ENCODE measurements at places on chromosomes 5 and 9.

DNA sequence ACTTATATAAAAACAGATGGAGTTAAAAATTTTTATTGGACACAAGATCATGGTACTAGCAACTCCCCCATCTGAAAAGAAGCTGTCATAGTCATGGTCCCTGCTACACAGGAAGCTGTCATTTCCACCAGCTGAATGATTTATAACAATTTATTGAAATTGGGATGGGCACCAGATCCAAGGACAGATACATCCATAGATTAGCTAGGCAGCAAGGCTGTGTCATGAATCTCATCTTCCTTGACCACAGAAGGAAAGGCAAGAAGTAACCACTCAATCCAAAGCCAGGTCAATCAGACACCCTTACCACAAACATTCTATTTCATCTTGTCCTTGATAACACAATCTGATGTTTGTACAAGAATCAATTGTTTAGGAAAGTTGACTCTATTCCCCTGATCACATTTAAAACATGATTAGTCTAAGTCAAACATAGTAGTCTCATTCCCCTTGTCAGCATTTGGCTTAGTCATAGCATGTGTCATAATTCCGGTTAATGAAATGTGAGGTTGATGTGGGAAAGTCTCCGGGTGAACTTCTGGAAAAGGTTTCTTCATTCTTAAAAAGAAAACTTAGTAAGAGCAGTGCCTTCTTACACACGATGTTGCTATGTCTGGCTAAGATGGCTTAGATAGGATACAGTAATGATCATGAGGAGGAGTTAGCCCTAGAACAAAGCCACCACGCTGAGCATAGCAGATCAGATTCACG is 462.6 kb upstream of the PAPPA start:
- DNase-seq = no peak

GRCh38 chr9:89544279-89544661 is 46.4 kb upstream of the SEMA4D start:
- no peak for DNase-seq

GRCh38 chr9:127614961-127615360 is 2.9 kb downstream of the STXBP1 start:
- no peak for DNase-seq

DNA sequence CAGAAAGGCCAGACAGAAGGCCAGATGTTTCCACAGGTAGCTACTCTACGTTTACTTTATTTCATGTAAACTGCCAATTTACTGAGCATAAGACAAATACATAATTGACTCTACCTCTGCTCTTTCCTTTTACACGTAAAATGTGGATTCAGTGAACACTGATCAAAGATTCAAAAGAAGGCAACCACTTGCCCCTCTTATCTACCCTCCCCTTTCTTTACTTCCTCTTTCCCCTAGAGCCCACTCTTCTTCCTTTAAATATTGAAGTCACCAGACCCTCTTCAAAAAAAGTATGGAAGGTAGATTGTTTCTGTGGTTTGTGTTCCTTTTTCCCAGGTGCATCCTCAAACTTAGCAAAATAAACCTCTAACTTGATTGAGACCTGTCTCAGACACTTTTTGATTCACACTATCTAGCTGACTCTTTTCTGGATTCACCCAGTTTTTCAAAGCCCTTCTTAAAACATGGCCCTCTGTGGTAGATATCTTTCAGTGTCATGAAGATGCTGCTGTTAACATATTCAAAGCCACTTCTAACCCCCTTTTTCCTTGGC is 6.7 kb downstream of the FAM114A2 start:
- DNase-seq = no peak

DNA sequence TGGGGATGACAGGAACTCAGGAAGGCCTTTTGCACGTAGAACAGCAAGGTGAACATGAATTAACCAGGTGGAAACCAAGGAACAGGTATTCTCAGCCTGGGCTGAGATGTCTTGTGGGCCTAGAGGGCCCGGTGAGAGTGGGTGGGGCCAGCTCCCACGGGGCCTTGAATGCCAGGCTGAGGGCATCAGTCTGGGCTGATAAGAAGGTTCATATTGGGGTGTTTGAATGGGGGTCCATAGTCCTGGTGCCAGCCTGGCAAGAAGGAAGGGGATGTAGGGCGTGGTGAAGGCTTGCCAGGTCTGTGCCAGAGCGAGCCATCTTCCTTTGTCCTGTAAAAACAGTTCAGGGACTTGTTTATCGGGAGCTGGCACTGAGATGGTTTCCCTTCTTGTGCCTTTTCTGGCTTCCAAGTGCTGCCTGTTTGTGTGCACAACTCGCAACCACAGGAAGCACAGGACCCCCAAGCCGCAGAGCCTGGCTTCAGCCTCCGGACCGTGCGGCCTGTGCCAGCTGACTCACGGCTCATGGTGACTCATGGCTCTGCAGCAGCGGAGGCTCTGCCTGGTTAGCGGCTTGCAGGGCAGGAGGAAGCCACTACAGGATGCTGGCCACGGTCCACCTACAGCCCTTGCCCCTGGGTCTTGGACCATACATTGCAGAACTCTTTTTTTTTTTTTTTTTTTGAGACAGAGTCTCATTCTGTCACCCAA is 2.4 kb downstream of the CARD19 start:
- DNase-seq = no peak

- no peak for DNase-seq
Observed at GRCh38 chr5:143229896-143230675, 173.4 kb downstream of the NR3C1 start.

- DNase-seq = no peak
Observed at GRCh38 chr5:145245354-145245753, 589.8 kb downstream of the PRELID2 start.

DNA sequence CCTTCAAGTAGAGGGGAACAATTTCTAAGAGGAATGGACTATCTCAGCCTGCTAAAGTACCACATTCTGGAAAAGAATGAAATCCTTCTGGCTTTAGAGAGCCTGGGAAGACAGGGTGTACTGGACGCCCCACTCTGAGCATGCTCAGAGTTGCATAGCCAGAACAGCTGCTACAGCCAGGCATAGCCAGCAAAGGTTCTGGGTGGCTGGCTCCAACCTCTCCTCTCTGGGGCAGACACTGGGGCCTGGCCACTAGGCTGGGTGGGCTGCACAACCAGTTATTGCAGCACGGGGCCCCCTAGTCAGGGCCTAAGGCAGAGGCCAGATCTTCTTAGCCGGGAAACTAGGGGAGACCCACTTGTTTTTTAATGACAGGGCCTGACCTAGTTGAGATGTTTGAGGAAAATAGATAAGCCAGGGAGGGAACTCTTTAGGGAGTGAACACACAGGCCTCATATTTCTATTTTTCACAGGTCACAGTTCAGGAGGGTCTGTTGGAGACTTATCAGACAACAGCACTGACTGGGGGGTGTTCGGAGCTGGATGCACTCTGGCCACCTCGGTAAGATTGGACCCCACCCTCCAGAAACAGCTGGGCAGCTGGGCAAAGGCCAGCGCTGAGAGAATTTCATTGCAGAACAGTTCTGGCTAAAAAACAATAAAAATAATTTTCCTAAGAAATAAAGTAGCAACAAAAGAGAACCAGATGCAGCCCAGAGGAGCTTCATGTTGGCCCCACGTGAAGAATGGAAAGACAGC is 142.9 kb downstream of the LPAR1 start:
- DNase-seq = no peak

DNA sequence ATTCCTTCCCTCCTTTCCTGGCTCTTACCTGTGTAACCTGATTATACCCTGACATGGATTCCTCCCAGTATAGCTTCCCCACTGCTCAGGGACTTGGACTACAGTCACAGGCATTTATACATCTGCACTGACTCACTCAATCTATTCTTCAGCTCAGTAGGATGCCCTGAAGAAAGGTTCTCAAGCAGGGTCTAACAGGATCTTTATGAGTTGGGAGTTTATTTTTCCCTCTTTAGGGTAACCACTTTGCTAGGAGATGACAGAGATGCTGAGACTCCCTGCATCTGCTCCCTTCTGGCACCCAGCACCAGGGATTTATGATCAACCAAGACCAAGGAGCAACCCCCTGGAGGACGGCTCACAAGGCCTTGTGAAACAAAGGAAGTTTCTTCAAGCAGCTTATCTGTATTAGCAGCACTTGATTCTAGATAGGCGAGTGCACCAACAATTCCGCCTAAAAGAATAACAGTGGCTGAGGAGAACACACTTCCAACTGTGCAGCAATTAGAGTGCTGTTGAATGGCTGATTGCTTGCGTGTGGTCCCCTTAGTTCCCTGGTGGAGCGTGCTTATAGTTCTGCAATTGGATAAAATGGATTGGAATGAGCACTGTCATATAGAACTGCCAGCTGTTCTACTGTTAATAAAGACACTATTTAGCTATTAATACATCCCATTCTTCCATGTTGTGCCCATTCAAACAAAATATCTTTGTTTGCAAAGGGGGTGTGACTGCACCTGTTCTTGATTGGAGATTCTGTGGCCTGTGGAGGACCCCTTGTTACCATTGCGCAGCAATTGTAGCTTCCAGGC is 482.6 kb downstream of the ZNF608 start:
- no peak for DNase-seq

DNA sequence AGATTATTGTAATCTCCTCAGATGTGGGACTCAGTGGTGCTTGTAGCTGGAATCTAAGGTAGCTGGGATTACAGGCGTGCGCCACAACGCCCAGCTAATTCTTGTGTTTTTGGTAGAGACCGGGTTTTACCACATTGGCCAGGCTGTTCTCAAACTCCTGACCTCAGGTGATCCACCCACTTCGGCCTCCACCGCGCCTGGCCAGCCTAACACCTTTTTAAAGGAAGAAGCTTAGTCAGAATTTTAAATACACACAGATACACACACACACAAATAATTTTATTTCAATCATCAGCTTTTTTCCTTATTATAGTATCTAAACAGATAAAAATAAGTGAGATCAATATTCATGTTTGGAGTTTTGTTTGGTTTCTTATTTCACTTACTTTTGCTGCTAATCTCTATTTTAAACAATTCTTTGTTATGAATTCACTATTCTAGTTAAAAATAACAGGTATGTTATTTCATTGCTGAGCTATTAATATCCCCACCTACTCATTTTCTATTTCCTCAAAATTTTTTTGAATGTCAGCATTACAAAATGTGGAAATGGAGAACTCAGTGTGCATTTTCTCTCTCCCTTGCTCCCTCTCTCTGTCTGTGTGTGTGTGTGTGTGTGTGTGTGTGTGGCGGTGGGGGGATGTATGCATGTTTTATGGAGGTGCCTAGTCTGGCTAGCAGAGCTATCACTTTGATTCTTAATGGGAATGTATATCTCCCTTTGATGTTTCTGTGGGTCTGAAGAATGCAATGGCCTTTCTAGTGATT is 960.6 kb upstream of the DMAC1 start:
- no peak for DNase-seq

DNA sequence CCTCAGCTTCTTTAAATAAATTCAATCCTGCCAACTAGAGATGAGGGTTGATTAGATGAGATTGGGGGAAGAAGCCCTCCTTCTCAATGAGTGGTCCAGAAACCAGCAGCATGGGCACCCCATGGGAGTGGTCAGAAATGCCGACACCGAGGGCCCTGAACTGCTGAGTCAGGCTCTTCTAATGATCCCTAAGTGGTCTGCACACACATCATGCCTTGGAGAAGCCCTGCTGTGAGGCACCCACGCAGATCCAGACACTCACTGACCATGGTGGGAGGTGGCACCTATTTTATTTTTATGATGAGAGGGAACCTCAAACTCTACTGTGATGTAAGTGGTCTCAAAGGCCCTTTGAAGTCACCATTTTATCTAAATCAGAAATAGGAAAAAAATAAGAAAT is 72.3 kb upstream of the BOD1 start:
- no peak for DNase-seq

GRCh38 chr5:61801174-61801573 is 469.1 kb downstream of the ZSWIM6 start:
- no peak for DNase-seq

DNA sequence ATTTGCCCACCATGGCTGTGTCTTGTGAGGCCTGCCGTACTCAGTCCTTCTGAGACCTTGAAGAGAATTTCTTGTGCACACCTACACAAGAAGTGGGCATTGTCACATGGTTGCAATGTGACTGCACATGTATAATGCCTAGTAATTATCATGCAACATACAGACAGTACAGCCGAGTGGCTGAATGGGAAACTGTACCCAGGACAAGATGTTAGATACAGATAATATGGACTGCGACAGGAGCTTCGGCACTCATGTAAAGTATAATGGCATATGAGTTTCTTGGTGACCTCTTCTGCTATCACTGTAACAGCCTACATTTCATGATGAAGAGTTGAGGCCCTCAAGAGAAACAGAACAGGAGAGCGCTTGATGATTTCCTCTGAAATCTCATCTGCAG is 4.8 kb upstream of the PRKACG start:
- no peak for DNase-seq

DNA sequence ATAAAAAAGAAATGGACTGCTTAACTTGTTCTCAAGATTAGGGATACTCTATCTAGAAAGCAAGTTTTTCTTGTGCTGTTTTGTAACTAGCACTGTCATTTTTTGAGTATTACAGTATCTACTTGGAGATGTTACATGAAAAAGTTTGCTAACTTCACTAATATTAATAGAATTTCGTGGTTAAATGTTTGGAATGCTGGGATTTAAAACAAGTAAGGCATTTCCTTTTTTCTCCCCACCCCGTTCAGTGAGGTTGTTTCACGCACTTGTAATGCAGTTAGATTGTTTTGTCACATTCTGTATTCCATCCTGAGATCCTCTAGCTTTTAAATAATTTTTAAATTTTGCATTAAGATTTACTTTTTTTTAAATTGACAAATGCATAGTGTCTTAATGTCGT is 20.0 kb upstream of the TEK start:
- DNase-seq = no peak

Measured in renal cortex interstitium (tissue), 15 donors.